ENCODE measurements at places on chromosomes 7 and 10. TPM values are rescaled to one million over a fixed set of nuclear protein-coding genes. Genes with fewer than 3 reads are reported as not detected.

- H3K36me3 ChIP-seq: peaks cover 3% of the 10 kb centered on the region
- peaks cover 64% of the 10 kb centered on the region for H3K4me1 ChIP-seq
- no peaks in the 10 kb centered on the region for H3K27me3 ChIP-seq
Observed at GRCh38 chr7:28290496-28290895, 109.9 kb upstream of the JAZF1 start.

- H3K27me3 ChIP-seq: no peaks in the 10 kb centered on the region
- H3K4me1 ChIP-seq: peaks cover 7% of the 10 kb centered on the region
- no peak for DNase-seq
- H3K27ac ChIP-seq: no peak overlapping the region
- no peaks in the 10 kb centered on the region for H3K36me3 ChIP-seq
Observed at GRCh38 chr10:89064748-89065147, 74.2 kb downstream of the FAS start.

- H3K27me3 ChIP-seq: no peaks in the 10 kb centered on the region
- no peak for DNase-seq
- peaks cover 18% of the 10 kb centered on the region for H3K36me3 ChIP-seq
- H3K4me3 ChIP-seq: no peak overlapping the region
Observed at GRCh38 chr10:124494046-124494807, 32.6 kb downstream of the LHPP start.

DNA sequence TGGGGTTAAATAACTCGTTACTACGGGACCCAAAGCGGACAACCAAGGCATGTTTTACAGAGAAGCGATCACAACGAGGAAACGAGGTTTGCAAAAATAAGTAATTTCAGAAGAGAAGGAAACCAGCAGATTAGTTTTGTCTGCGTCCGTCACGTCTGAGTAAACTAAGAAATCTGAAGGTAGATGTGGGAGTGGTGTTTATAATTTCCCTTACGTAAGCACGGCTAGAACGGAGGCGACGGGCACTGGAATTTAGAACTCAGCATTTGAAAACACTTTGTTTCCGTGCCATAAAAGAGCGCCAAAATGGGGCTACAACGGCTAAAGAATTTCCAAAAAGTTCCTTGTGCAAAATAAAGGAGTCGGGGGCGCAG lies 718 bp upstream of the UMAD1 start:
- no peak for DNase-seq
- peaks cover 13% of the 10 kb centered on the region for H3K36me3 ChIP-seq
- no peaks in the 10 kb centered on the region for H3K27me3 ChIP-seq
- peaks cover 32% of the 10 kb centered on the region for H3K4me1 ChIP-seq
- H3K27ac ChIP-seq: peak overlapping the region; percentile 98

GRCh38 chr7:143327903-143328302 lies 12.0 kb downstream of the CLCN1 start:
- no peaks in the 10 kb centered on the region for H3K36me3 ChIP-seq
- no peak overlapping the region for H3K27ac ChIP-seq
- H3K4me1 ChIP-seq: peaks cover 33% of the 10 kb centered on the region

- DNase-seq: no peak
- peaks cover 17% of the 10 kb centered on the region for H3K36me3 ChIP-seq
- peaks cover 43% of the 10 kb centered on the region for H3K27me3 ChIP-seq
- H3K4me3 ChIP-seq: no peak overlapping the region
- no peak overlapping the region for H3K27ac ChIP-seq
- peaks cover 28% of the 10 kb centered on the region for H3K4me1 ChIP-seq
Observed at GRCh38 chr10:123786306-123786705, 105.3 kb downstream of the CPXM2 start.

DNA sequence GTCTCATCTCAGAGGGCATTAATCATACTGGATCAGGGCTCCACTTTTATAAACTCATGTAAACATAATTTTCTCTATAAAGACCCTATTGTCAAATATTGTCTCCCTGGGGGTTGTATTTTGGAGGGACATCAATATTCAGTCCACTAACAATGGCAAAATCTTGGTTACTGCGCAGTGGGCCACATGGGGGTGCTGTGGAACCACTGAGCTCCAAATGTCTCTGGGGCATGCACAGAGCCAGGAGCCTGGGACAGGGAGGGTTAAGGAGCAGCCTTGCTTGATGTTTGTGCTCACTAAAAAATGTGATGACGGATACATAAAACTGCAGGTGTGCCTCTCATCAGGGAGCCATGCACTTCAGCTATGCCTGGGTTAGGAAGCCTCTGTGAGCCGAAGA lies 62.1 kb upstream of the PRSS58 start:
- H3K27me3 ChIP-seq: peaks cover 4% of the 10 kb centered on the region
- peaks cover 17% of the 10 kb centered on the region for H3K4me1 ChIP-seq
- no peaks in the 10 kb centered on the region for H3K36me3 ChIP-seq
- H3K4me3 ChIP-seq: no peak overlapping the region
- H3K27ac ChIP-seq: no peak overlapping the region

DNA sequence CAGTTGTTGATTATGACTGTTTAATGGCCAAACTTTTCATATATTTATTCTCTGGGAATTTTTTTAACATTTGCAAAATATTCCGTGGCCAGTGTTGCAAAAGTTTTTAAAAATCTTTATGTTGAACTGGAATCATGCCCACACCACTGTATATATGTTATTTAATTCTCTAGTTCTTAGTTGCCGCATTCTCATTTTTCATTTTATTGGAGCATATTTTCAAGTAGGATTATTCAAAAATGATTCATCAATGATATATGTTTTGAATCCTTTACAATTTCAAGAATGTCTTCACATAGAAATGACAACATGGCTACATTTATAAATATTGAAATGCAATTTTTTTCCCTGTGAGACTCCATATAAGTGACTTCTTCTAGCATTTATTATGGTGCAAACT lies 188.6 kb upstream of the LRRTM3 start:
- H3K4me3 ChIP-seq: no peak overlapping the region
- peaks cover 14% of the 10 kb centered on the region for H3K36me3 ChIP-seq
- no peaks in the 10 kb centered on the region for H3K4me1 ChIP-seq
- no peaks in the 10 kb centered on the region for H3K27me3 ChIP-seq

DNA sequence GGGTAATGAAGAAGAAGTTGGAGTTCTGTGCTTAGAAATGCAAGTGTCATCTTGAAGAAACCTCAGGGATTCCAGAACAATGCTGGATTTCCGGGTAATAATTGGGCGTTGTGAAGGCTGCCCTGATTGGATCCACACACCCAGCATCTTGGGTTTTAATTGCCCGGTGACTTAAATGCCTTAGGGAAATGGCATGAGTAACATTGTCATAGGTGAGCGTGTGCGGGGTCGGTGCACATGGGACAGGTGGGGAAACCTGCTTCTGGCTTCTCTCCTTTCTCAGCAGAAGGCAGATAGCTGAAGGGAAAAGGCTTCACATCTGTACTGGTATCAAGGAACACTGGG lies 15.2 kb upstream of the CAMK1D start:
- no peak overlapping the region for H3K4me3 ChIP-seq
- H3K4me1 ChIP-seq: no peaks in the 10 kb centered on the region
- no peak overlapping the region for H3K27ac ChIP-seq
- no peaks in the 10 kb centered on the region for H3K36me3 ChIP-seq
- DNase-seq: no peak

GRCh38 chr10:88408096-88408495 lies 175.0 kb downstream of the RNLS start:
- H3K27me3 ChIP-seq: no peaks in the 10 kb centered on the region
- H3K27ac ChIP-seq: no peak overlapping the region
- DNase-seq: no peak
- no peaks in the 10 kb centered on the region for H3K4me1 ChIP-seq

GRCh38 chr7:139583826-139584553 lies 60.5 kb downstream of the CLEC2L start:
- H3K36me3 ChIP-seq: no peaks in the 10 kb centered on the region
- no peak overlapping the region for H3K27ac ChIP-seq
- no peak overlapping the region for H3K4me3 ChIP-seq
- H3K27me3 ChIP-seq: no peaks in the 10 kb centered on the region
- DNase-seq: no peak

- H3K4me1 ChIP-seq: peaks cover 17% of the 10 kb centered on the region
- H3K27ac ChIP-seq: no peak overlapping the region
- no peaks in the 10 kb centered on the region for H3K27me3 ChIP-seq
- no peak for DNase-seq
Observed at GRCh38 chr7:116331020-116331419, 120.7 kb downstream of the TES start.

DNA sequence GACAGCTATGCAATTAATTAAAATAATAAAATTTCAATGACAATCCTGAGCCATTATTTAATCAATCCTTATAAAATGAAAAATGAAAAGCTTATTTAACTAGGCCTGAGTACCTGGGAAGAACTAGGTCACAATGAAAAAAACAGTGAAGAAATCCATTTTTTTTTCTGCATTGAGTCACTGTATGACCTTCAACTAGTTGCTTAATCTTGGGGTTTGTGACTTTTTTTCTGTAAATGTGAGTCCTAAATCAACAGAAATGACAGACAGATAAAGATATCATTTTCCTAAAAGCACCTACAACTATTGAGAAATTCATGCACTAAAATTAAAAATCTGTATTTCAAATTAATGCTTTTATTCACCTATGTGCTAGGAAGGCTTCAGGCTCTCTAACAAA lies 96.8 kb downstream of the TMEM26 start:
- DNase-seq: no peak
- H3K36me3 ChIP-seq: peaks cover 2% of the 10 kb centered on the region
- H3K4me1 ChIP-seq: no peaks in the 10 kb centered on the region
- H3K27me3 ChIP-seq: no peaks in the 10 kb centered on the region

DNA sequence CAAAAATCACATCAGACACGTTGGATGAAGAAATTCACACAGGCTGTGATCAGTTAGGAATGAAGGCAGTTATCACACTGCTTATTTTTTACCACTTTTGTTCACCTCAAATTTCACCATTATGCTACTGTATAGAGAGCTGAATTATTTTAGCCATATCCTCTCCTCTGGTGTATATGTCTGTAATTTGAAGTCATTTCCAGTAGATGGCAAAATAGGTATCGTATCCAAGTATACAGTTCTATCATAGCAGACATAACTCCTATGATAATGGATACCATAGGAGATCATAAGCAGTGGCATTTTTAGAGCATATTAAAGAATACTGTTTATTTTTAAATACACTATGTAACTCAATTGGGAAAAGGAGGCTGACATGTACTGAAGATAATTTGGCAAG lies 909.7 kb downstream of the DNAJB9 start:
- H3K4me3 ChIP-seq: no peak overlapping the region
- no peaks in the 10 kb centered on the region for H3K36me3 ChIP-seq
- no peak overlapping the region for H3K27ac ChIP-seq

DNA sequence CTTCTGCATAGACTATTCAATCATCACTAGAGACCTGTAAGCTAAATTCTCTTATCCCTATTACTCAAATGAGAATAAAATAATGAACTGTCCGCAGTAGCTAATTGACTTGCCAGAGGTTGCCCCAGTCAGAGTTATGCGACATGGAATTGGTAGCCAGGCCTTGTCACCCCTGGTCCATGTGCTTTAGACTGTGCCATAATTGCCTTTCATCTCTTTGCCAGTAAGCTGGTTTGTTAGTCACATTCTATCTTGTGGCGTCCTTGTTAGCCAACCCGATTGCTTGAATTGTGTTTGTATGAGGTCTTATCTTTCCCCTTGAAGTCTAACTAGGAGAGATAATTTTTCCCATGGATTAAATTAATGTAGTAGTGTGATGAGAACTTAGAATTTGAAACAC lies 262.6 kb downstream of the CSTF2T start:
- H3K4me1 ChIP-seq: peaks cover 3% of the 10 kb centered on the region
- DNase-seq: no peak
- H3K27me3 ChIP-seq: no peaks in the 10 kb centered on the region
- no peak overlapping the region for H3K4me3 ChIP-seq
- H3K27ac ChIP-seq: no peak overlapping the region
- H3K36me3 ChIP-seq: no peaks in the 10 kb centered on the region

DNA sequence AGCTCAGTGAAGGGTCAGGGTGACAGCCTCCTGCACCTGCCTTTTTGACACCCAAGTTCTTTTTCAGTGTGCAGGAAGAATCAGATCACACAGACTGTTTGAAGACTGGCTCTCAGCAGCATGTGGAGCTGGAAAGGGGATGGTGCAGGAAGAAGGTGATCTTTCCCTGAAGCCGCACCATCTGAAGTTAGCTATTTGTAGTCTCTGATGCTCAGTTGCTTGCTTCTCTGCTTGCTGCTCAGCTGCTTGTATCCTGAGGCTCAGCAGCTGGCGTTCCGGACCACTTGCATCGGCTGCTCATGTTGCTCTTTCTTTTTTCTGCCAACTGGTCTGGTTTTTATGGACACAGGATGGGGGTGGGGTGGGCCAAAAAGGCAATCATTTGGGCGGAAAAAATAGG lies 15.8 kb upstream of the DNMBP start:
- H3K27ac ChIP-seq: no peak overlapping the region
- peaks cover 3% of the 10 kb centered on the region for H3K4me1 ChIP-seq
- peaks cover 17% of the 10 kb centered on the region for H3K36me3 ChIP-seq
- no peak for DNase-seq
- no peak overlapping the region for H3K4me3 ChIP-seq

DNA sequence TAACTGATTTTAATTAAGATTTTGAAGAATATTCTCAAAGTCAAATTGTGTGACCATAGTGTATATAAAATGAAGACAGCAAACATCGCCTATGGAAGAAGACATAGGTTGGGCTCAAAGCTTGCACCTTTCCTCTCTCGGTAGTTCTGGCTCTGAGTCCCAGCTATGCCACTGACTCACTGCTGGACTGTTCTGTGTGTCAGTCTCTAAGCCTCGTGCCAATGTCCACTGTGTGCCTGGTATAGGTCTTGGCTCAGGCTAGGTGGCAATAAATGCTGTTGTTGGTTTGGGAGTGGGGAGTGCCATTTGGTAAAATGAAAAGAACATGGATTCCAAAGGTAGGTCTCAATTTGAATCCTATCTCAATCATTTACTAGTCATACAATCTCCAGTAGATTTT lies 137.5 kb upstream of the RHEB start:
- no peaks in the 10 kb centered on the region for H3K27me3 ChIP-seq
- H3K4me3 ChIP-seq: no peak overlapping the region
- no peak overlapping the region for H3K27ac ChIP-seq
- H3K36me3 ChIP-seq: no peaks in the 10 kb centered on the region
- no peak for DNase-seq

DNA sequence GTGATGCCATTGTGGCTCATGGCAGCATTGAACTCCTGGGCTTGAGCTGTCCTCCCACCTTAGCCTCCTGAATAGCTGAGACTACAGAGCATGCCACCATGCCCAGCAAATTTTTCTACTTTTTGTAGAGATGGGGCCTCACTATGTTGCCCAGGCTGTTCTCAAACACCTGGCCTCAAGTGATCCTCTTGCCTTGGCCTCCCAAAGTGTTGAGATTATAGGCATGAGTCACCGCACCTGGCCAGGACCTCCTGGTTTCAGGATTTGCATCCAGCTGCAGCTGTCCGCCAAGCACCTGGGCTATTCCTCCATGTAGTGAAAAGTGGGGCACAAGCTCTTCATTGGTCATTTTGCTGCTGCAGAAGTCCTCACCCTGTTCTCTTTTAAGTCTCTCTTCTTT lies 58.9 kb downstream of the ZNF22 start:
- no peak overlapping the region for H3K4me3 ChIP-seq
- no peak overlapping the region for H3K27ac ChIP-seq
- no peak for DNase-seq
- H3K36me3 ChIP-seq: no peaks in the 10 kb centered on the region
- no peaks in the 10 kb centered on the region for H3K27me3 ChIP-seq
- peaks cover 19% of the 10 kb centered on the region for H3K4me1 ChIP-seq

TRPV5 gene
- total RNA-seq: not detected

BAMBI gene
- 29.0 TPM for total RNA-seq

ENO4 gene
- 1.1 TPM for total RNA-seq

PARD3 gene
- 51.8 TPM for total RNA-seq

TEX36 gene
- total RNA-seq: not detected

C10orf90 gene
- 0.85 TPM for total RNA-seq

RGR gene
- total RNA-seq: not detected

GOLGA7B gene
- 0.07 TPM for total RNA-seq

CYP2W1 gene
- not detected for total RNA-seq
